ENCODE measurements at places on chromosomes 3 and 15.

DNA sequence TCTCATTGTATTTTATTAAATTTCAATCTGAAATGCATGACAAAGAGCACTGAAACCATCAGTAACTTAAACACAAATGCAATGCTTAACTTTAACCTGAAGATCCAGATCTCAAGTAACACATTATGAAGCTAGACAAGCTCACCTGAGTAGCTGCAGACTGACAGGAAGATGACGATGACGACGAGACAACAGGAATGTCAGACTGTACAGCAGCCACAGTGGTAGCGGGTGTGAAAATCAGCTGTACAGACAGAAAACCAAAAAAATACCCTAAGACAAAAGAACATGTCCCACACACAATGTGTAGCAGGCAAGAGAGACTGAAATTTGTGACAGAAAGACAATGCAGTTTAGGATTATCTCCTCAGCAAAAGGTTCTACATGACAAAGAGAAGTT, 36.3 kb downstream of the PHC3 start:
- no peak for DNase-seq

DNA sequence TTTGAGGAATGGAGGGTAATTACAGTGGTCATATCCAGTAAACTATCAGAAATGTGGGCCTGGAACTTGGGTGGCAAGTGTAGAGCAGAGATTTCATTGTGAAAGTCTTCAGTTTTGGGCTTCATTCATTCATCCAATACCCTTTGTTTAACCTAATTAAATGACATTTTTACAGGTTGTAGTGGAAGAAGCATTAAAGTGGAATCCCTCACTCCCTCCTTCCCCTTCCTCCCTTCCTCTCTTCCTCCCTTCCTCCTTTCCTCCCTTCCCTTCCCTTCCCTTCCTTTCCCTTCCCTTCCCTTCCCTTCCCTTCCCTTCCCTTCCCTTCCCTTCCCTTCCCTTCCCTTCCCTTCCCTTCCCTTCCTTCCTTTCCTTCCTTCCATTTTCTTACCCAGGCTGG, 219.3 kb downstream of the PDCD6IP start:
- no peak for DNase-seq

DNA sequence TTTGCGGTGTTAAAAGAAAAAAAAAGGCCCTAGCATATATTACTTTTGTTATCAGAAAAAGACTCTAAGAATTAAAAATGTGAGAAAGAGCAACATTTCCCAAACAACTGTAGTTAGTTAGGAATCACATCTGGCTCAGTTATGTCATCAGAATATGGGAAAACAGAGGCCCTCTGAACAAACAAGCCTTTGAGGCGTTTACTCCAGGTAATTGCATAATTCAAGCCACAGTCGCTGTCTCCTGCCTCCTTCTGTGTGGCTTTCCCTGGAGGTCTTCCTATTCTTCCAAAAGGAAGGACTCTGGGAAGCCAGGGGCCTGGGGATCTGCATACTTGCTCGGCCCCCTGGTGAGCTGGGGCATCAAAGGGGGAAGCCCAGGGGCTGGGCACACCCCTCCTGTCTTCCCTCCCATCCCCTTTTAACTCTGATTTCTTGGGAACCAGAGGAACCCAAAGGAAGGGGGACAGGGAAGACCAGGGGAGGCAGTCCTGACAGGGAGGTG, 3.7 kb upstream of the FAM107A start:
- DNase-seq, result no peak

DNA sequence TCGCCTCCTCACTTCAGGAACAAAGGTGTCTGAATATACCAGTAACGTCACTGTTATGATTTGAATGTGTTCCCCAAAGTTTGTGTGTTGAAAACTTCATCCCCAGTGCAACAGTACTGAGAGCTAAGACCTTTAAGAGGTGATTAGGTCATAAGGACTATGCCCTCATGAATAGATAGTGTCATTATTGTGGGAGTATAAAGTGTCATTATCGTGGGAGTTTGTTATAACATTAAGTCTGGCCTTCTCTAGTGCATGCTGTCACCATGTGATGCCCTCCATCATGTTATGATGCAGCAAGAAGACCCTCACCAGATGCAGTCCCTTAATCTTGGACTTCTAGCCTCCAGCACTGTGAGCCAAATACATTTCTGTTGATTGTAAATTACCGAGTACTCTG, 53.7 kb upstream of the TLE3 start:
- no peak for DNase-seq

DNA sequence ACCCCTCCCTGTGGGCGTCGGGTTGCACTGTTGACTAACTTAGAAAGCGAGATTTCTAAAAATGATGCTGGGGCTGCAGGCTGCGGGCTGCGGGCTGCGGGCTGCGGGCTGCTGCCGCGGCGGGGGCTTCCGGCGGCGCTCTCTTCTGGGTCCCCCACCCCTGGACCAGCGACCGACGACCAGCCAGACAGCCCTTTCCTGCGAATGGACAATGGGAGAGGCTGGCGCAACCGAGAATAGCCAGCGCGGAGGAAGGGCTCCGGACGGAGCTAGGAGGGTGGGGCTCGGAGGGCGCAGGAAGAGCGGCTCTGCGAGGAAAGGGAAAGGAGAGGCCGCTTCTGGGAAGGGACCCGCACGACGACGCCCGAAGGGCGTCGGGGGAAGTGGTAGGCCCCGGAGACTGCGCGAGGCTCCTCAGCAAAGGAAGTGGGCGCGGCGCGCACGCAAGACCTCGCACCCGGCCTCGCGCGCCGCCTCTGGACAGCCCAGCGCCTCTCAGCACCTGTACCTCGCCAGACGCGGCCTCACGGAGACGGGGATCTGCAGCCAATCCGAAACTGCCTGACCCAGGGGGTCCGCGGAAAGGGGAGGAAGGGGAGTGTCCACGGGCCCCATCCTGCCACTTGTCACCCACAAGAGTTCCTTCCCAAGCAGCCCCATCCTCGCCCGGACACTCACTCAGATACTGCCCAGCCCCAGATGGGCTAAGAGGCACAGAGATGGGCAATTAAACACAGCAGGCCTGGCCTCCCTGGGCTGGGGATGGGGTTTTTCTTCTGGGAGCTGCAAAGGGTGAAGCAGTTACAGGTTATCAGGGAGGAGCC, 70.7 kb downstream of the SLC12A8 start:
- DNase-seq, result peak; percentile 89

DNA sequence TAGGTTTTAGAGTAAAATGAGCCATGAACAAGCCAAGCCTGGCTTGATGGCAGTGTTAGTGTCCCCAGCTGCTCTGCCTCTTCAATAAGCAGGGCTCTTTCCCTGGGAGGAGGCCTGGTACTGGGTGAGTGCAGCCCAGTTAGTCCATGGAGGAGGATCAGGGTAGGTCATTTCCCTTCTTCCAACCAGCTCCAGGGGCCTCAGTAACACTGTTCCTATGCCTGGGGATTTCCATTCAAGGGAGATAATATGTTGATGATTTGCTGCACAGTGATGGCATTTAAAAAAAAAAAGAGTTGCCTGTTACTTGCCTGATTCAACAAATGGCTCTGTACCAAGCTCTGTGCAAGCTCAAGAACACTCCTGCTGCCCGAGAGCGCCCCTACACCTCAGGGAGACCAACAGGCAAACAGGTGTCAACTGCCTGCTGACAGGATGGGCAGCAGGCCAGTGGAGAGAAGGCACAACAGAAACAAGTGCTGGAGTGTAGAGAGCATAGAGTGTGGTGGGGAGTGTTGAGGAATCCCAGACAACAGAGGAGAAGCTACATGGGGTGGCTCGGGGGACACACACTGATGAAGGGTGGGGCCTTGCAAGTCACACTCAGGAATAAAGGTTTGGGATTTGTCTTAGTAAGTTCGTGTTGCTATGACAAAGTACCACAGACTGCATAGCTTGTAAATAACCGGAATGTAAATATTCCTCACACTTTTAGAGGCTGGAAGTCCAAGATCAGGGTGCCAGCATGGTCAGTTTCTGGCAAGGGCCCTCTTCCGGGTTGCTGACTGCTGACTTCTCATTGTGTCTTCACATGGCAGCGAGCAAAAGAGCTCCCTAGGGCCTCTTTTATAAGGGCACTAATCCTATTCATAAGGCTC, 78.6 kb upstream of the PXYLP1 start:
- peak; percentile 76 for DNase-seq

- DNase-seq, result no peak
Observed at GRCh38 chr15:52683580-52683979, 4.4 kb upstream of the ATOSA start.

DNA sequence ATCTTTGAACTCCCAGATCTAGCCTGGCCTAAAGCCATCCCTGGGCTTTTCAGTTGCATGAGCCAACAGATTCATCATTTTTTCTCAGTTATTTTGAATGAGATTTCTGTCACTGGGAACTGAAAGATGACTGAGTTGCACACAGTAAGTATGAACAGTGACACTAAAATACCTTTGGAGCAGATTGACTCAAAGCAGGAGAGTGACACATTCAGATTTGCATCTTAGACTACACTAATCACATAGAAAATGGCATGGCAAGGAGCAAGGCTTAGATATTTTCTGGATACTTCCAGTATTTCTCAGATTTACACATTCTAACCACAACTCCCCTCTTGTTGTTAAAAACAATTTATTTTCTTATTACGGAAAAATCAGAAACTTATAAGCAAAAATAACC, 32.8 kb downstream of the SEC62 start:
- no peak for DNase-seq

Measured in Right ventricle myocardium superior (tissue), 1 donor.